ENCODE measurements at places on chromosomes 12 and 14. TPM values are rescaled to one million over a fixed set of nuclear protein-coding genes. Genes with fewer than 3 reads are reported as not detected.

- no peak for DNase-seq
These were observed 1.6 kb downstream of the MLEC start for GRCh38 chr12:120688527-120689071.

DNA sequence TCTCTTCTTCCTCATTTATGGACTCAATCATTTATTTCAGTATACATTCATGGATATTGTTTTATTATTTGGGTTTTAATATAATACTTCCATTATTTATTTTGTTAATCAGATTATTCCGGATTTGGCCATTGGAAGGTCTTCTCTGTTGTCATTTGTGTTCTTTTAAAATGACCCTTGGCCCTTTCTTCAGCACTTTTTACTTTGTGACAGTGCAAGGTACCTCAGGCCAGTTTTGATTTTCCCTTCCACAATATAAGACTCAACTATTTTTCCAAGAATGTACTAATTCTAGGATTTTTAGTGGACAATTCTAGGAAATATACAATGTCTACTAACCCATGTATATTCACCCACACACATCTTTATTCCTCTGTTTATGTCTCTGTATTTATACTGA is 521.4 kb upstream of the FOXG1 start:
- DNase-seq = no peak

Gene IFT43
- 46.2 TPM for polyA plus RNA-seq

Gene SMIM41
- 0.39 TPM for polyA plus RNA-seq

Data from right renal cortex interstitium (tissue), 3 donors.